Hippocampal formation (tissue), 2 donors: ENCODE measurements at places on chromosomes 7 and 10.

- no peak for DNase-seq
Observed at GRCh38 chr7:24039991-24040624, 243.9 kb upstream of the NPY start.

GRCh38 chr7:135795846-135796570 lies 47.4 kb upstream of the FAM180A start:
- no peak for DNase-seq

DNA sequence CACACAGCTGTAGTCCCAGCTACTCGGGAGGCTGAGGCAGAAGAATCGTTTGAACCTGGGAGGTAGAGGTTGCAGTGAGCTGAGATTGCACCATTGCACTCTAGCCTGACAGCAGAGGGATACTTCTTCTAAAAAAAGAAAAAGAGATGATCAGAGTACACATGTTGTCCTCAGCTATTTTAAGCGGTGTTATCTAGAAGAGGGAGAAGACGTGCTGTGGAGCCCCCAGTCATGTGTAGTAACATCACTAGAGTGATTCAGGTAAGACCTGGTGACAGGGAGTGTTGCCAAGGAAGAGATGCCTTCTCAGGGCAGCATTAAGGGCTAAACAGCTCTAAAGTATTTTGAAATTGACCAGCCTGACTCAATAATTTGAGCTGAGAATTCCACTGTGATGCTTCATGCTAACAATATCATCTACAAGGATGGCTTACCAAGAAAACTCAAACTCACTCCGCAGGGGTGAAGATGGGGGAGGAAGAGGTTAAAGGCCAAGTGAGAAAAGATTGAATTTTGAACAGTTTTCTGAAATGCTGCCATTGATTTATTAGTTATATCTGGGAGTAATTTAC lies 97.4 kb downstream of the KLF6 start:
- DNase-seq: no peak

- no peak for DNase-seq
Observed at GRCh38 chr10:1369197-1369596, 313.0 kb downstream of the WDR37 start.

GRCh38 chr10:42990016-42990720 lies 86.7 kb upstream of the RET start:
- DNase-seq: no peak

DNA sequence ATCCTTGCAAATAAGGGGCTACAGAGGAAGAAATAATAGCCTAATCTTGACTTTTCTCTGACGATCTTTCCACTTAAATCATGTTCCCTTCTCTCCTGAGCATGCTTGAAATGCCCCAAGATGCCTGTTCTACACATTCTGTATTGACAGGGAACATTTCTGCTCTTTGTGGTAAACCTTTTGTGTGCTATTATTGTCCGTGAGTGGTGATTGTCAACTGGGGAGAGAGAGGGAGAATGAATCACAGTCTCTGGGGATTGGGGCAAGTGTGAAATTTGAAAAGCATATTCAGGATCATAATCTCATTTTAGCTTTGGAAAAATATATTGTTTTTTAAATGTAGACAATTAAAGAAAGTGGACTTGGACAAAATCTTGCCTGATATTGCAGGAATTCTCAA lies 20.6 kb downstream of the UBTD1 start:
- no peak for DNase-seq

DNA sequence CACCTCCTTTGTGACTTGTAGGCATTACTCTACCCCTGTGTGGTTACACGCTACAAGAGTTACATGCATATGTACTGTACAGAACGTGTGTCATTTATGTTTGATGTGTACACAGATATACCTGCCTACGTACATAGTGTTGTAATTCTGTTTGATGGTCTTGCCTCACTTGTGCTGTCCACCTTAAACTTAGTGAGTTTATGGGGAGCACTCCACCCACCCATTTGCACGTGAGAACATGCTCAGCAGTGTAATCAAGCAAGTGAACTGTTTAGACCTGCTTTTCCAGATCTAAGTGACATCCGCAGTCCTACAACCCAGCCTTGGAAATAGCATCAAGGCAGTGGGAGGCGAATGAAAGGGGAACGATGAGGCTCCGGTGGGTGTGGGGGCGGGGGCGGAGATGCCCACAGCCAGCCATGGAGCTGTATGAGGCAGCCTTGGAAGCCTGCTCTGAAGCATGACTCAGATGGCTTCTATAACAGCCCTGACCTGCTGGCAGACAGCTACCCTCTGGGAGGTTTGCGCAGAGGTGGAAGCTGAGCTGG lies 52.1 kb downstream of the SUFU start:
- no peak for DNase-seq

DNA sequence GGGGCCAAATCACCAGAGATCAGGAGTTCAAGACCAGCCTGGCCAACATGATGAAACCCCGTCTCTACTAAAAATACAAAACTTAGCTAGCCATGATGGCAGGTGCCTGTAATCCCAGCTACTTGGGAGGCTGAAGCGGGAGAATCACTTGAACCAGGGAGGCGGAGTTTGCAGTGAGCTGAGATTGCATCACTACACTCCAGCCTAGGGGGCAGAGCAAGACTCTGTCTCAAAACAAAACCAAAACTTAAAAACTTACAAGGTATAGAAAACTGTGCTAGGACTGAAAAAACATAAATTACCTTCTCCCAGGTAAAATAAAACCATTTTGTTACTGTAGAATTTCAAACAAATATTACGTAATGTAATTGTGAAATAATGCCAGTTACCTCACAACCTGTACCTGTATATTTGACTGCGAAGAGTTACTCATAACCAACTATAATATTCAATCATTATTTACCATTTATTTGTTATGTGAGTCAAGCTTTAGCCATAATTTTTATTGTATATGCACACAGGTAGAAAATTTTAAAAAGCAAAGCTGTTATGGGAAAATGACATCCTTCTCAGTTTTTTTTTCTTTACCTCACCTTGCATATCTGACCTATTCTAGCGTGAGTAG lies 180.9 kb downstream of the SEMA3A start:
- no peak for DNase-seq

DNA sequence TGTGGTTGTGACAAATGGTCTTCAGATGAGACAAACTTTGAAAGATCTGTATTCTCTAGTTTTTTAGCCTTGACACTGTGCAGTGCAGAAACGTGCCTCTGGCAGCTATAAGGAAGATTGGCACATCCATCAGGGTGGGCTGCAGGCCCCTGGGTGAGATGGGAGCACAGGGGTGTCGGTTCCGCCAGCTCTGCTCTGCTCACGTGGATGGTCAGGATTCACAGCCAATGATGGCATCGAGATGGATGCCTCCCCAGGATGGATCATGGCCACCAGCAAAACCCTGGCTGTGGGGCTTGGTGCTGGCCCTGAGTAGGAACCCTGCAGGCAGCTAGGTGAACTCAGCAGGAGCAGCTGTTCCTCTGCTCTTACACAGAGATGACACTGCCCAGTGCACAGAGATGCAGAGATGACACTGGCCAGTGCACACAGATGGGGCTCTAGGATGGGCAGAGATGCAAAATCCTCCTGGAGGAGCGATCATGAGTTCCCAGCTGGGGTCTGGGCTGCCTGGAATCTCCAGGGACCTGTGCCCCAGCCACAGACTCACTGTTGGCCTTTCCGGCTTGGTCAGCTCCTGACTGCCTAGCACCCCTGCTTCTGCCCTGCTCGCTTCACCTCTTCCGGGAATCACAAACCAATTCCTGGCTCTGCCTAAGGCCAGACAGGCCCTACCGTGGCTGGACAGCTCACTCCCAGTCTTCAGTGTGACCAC lies 185.9 kb downstream of the TCERG1L start:
- DNase-seq: no peak

DNA sequence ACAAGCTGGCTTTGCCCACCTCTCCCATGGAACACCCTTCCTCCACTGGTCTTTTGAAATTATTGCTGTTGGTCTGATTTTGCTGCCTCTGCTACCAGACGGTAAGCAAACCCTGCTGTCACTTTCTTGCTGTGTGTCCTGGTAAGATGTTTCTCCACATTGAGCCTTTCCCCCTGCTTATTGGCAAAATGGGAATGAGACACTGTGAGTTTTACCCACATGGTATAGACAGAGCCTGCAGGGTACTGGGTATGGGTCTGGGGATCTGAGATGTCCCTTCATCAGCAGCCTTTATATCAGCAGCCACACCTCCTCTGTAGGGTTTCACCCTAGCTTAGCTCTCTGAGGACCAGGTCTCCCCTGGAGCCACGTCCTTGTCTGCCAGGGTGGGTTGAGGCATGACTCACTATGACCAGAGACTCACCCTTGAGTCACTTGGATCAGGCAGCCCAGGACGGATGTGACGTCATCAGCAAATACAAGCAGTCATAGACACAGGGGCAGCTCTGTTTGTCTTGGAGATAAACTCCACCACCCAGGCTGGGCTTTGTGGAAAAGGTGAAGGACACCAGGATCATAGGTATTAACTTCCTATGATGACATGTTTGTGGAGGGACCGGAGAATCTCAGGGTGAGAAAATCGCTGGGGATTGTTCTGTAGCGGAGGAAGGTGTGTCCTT lies 17.9 kb upstream of the BAIAP2L1 start:
- DNase-seq: no peak

DNA sequence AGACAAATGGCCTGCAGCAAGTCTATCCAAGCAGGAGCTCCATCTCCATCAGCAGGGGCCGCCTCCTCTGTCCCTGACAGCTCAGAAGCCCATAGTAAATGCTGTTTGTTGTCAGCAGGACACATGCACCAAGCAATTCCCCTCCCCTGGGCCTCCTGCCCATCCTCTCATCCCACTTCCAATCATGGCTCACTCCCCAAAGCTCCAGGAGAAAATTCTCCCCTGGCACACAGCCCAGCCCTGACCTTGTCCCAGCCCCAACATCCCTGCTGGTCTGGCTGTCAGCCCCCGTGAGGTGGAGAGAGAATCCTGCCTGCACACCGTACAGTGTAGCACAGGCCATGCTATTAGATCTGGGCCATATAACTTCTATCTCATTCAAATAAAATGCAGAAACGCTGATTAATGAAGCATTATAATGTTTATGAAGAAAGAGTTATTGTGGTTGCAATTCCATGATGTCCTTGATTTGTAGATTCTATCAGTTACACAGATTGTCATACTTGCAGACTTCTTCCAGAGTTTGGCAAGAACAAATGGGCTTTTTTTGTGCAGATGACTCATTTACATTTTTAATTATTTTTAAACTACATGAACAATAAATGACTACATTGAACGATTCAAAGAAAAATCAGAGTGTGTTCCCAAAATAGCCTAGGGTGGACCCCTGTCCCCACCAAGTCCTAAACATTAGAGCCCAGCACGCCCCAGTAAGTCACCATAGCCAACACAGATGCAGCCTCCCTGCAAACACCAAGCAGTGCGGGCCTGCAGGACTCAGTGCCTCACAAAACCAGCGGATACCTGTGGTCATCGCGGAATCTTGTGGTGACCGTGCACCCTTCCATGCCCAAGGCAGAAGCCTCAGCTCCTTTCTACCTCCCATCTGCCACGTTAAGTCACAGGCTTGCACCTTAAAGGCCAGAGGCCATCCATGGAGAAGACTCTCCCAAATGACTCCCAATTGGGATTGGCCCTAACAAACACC lies 70.1 kb downstream of the COBL start:
- peak; percentile 47 for DNase-seq

DNA sequence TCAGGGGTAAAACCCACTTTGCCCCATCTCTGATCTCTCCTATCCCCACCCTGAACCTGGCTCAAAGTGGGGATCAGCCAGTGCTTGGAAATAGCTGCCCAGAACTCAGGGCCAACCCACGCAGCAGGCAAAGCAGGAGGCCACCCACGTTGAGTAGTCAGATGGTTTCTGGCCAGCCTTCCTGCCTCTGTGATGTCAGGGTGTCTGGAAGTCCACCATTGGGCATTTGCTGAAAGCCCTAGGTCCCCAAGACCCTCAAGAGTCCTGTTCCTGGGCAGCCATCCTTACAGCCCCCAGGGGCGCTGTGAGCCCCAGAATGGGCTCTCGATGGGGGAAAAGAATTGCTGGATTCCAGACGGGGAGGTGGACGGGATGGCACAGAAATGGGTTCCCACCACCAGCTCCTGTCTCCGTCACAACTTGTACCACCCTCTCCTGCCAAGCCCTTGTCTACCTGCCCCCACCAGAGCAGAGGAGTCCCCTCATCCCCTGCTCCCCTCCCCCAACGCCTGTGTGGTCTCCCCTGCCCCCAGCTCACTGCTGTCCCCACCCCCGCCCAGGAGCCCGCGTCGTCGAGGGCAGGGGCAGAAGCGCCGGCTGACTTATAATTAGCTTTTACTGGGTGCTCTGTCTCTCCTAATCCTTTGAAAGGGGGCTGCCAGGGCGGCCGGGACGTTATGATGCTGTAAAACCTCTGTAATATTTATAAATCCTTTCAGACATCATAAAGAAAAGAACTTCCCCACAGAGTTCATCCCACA lies 3.9 kb downstream of the MYL10 start:
- DNase-seq: no peak

- no peak for DNase-seq
Observed at GRCh38 chr10:62193479-62193878, 75.2 kb downstream of the RTKN2 start.

DNA sequence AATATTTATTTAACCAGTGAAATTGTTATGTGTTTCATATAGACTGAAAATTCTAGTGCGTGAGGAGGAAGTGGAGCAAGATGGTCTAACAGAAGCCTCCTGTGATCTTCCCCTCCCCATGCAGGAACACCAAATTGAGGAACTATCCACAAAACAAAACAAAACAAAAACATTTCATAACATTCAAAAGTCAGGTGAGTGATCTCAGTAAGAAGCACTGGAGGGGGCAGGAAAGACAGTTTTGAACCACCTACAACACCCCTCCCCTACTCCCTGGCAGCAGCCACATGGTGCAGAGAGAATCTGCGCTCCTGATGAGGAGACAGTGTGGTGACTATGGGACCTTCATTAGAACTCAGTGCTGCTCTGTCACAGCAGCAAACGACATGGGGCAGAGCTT lies 221.9 kb upstream of the SEMA3C start:
- DNase-seq: no peak

GRCh38 chr7:98902523-98902922 lies 24.2 kb downstream of the TRRAP start:
- DNase-seq: no peak

- DNase-seq: no peak
Observed at GRCh38 chr10:11245095-11245479, 227.4 kb downstream of the CELF2 start.

DNA sequence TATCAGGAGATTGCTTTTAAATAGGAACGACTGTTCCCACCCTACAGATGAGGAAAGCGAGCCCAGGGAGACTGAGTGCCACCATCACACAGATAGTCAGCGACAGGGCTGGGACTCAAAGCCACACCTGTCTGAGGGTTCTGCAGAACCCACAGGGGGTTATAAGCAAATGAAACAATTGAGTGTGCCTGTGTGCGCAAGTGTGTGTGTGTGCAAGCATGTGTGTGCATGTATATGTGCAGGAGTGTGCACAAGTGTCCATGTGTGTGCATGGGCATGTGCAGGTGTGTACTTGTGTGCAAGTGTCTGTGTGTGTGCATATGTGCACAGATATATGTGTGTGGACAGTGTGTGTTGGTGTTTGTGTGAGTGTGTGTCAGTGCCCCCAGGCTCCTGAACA lies 280.2 kb downstream of the GRID1 start:
- DNase-seq: no peak
